ENCODE measurements at places on chromosomes 7 and 10.

GRCh38 chr7:26265065-26265464, 26.6 kb upstream of the SNX10 start:
- DNase-seq: no peak

- no peak for DNase-seq
These were observed 19.6 kb downstream of the TTYH3 start for GRCh38 chr7:2651336-2651735.

DNA sequence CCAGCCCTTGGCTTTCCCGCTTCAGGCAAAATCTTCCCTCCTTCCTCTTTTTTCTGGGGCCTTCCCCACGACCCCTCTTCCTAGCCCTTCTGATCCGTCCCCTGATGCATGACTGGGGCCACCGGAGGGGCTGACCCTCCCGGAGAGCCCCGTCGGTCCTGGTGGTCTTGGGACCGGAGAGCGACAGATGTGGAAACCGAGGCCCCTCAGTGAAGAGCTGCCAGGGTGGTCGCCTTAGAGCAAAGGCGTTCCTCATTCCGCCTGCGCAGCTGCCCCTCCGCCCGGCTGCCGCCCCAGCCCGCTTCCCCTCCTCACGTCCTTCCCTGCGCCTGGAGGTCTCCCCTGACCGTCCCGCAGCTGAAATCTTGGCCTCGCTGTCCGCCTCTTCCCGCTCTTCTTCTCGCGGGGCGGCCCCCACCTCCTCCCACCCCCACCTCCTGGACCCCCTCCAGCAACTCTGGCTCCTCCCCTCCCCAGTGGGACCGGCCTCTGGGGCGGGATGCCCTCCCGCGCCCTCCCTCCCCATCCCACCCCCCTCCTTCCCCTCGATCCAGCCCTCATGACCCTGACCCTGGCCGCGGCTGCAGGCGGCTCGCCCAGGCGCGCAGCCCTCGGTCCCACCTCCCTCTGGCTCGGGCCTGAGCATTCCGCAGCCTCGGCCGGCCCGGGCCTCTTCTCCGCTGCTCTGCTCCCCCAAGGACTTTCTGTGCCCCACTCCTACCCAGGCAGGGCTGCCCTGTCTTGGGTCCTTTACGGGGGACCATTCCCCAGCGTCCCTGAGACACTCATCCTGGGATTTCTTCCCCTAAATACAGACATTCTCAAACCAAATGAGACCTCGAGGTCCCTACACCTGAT, at the start of gene RARRES2:
Gene RARRES2, minus strand, starts transcription at position 367 of the 858 bp plus-strand sequence. CDS start 1,020 bp downstream, outside the sequence.
- DNase-seq: no peak

GRCh38 chr10:126278851-126279250, 109.4 kb downstream of the ADAM12 start:
- no peak for DNase-seq

DNA sequence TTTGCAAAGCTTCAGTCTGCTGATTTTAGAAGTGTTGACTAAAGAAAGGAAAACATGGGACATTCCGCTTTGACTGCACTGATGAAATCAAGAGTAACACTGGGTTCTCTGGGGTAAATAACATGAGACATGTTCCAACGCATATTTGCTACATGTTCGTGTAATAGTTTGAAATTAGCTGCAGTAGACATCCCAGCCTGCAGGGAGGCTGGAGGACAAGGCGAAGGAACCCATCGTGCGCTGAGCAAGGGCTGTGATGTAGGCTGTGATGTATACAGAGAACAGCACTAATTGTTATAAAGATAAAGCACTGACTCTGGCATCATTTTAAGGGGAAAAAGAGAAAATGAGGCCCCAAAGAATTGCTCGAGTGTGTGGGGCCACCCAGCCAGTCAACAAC, 40.3 kb downstream of the SFMBT2 start:
- no peak for DNase-seq

GRCh38 chr7:47937065-47937687, 11.1 kb downstream of the PKD1L1 start:
- DNase-seq: no peak

DNA sequence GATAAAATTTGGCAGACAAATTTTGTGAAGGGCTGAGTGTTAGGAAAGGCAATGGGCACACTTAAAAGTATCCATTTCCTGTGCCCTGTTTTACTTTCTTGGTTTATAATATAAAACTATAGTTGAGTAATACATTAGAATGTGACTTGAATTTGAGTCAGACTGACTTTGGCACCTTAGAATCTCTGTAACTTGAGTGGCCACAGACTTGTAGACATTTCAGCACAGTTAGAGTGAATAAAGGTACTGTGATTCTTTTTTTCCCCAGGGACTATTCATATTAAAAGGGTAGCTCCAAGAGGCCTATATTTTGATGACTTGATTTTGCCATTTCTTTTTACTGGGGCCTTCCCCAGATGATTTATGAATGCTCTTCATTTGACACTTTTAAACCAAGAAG, 22.4 kb downstream of the GBF1 start:
- no peak for DNase-seq

DNA sequence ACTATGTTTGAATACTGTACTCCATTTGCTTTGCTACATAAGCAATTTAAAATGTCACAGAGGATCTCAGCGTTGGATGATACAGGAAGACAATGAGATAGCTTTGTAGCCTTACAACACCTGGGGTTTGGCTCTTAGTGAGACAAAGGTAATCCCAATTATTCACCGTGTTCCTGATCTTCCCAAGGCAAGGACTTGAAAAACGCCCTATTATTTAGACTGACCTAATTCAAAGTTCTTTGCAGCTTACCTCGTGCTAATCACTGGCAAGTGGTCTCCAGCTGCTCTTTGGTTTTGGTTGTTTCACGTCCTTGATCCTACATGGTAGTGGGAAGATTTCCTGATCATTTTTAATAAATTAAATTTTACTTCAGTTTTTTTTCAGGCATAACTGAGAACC, 23.0 kb upstream of the C7orf33 start:
- no peak for DNase-seq

DNA sequence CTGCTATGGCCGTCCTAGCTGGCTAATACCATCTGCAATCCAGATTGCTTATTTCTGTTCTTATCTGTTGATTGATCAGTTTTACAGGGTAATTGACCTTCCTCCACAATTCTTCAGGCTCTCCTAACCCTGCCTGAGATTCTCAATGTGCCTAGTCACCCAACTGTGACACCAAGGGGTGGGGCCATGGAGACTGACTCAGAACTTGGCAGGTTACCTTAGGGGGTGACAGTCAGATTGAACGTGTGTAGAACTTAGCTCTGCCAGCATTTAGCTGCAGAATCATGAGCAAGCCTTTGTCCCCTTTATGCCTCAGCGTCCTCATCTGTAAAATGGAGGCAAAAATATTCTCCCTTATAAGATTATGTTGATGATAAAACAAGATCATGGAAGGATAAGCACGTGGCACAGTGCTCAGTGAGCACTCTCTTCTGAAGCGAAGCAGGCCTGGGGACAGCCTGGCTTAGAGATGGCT, 19.1 kb upstream of the LEP start:
- no peak for DNase-seq

- no peak for DNase-seq
These were observed 10.3 kb downstream of the CNTNAP2 start for GRCh38 chr7:146126767-146127509.

GRCh38 chr10:90916392-90917237, 4.3 kb downstream of the ANKRD1 start:
- DNase-seq: no peak

DNA sequence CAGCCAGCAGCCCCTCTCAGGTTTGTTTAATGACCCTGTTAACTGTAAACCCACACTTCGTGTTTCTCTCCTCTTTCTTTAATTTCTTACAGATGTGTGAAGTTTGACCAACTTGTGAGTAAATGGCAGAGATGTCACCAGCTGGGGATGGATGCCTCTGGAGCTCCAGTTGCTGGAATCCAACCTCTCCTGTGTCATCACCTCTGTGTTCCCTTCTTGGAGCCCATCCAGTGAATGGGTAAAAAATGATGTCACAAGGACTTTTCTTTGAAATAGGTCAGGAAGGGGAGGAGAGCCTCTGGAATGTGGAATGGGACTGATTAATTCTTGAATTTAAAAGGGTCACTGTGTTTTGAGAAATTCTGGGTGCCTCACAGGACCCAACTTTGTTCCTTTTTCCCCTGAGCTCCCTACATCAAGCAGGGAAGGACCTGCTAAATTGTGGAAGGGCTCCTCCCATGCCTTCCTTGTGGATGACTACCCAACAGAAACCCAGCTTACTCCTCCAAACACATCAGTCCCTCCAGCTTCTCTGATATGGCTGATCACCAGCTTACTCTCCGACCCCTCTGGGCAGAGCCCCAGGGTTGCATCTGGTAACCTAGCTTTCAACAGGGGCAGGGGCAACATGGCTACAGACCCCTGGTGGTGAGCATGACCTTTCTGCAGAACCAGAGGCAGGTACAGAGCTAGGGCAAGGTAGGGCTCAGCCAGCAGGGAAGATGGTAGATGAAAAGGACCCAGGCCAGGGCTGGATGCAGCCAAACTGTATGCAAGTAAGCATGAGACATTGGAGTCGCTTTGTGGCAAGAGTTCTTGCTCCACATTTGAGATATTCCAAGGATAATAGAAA, 67.5 kb downstream of the STRA8 start:
- DNase-seq: no peak

DNA sequence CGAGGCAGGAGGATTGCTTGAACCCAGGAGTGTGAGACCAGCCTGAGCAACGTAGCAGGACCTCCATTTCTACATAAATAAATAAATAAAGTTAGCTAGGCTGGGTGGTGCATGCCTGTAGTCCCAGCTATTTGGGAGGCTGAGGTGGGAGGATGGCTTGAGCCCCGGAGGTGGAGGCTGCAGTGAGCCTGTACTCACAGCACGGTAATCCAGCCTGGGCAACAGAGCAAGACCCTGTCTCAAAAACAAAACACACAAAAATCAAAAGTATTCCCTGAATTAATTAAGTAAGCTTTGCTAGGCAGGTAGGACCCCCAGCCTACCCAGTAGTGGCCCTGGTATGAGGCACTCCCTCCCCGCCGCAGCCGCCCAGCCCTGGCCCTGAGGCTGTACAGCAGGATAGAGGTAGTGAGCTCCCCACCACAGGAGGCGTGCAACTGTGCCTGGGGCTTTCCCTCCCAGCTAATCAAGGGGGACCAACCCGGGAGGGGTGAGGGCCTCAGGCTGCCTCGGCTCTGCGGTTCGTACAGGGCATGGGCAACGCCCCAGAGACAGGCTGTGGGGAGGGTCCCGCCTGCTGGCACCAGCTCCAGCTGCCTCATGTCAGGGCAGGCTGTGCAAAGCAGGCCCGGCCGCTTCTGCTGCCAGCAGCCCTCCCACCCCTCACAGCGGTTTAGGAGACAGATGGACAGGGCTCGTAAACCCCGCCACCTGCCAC, 1.0 kb upstream of the CYP2W1 start:
- no peak for DNase-seq

DNA sequence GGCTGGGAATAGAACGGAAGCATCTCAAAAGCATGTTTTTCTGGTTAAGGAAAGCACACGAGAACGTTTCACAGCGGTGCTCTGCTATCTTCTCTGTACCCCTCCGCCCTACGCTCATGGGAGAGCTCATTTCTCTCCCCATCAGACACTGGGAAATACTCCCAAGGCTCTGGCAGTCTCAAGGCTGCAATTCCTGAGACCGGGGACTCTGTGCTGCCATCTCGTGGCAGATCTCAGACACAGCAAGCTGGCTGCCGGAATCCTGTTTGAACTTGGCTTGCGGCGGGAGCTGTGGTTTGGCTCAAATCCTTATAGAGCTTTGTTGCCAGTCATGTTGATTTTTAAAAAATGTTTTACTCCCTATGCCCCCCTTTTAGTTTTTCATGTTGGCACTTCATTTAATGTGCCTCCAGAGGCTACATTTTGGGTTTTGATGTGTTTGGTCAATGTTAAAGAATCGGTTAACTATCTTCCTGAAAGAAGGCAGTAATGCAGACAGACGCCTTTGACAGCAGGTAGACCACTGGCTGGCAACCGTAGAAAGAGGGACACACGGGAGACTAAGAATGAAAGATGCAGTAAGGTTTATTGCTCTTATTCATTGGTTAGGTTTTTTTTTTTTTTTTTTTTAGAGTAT, 27.6 kb downstream of the BMPER start:
- peak; percentile 10 for DNase-seq

- no peak for DNase-seq
These were observed 28.5 kb downstream of the HYCC1 start for GRCh38 chr7:22985436-22985835.

DNA sequence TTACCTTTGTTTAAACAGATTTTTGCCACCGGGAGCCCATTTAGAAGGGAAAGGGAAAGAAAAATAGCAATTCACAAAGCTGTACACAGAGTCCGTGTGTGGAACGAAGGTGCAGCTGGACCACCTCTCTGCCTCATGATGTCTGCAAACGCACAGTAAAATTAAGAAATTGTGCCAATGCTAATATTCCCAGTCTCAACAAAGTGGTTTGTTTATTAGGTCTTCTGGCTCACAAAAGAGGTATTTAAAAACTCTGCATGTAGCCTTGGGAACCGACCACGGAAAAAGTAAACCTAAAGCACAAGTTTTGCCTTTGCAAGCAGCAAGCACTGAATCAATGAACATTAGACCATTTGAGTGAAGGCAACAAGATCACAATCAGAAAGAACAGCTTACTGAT, 57.7 kb downstream of the CREB3L2 start:
- no peak for DNase-seq

DNA sequence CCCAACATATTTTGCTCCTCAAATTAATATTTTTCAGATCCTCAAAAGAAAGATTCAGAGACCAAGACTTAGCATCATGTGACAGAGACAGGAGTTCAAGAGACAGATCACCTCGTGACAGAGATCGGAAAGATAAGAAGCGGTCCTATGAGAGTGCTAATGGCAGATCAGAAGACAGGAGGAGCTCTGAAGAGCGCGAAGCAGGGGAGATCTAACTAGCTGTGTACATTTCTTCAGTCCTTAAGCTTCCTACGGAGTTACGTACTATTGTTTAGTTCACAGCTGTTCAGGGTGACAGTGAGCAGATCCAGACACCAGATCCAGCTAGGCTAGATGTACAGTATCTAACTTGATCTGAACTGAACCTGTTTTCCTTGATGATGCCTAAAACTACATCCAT, 61.3 kb downstream of the KLRG2 start:
- no peak for DNase-seq

DNA sequence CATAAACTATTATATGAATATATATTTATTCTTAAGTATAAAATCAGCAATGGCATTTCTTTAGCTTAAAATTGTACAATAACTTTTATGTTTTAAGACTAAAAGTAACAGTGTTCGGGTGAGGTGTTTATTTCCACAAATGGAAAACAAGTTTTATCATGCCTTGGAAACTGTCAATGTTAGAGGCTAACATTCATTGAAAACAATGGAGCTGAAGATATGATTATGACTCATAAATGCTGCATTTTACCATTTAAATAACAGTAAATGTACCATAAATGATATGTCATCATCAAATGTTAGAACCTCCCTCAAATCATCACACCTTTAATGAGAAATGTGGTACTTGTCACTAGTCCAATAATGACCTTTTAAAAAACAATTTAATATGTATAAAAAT, 897.3 kb downstream of the PCDH15 start:
- no peak for DNase-seq

DNA sequence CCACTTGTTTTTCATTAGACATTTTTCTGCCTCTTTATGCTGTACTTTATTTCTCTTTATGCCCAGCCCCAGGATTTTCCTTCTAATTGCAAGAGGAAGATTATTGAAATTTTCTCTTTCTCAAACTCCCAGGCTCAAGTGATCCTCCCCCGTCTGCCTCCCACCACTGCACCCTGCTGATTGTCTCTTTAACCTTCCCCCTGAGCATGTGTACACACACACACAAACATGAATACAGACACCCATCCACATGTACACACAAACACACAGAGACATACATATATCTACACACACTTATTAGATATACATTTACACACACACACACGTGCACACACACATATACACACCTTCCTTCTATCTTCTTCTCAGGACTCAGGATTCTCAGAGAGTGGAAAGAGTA, 37.3 kb upstream of the MAP3K8 start:
- DNase-seq: no peak

All from NCI-H1417 treated with DMSO at 0.1 percent for 48 hours (cell line).